ENCODE measurements at places on chromosomes 1 and 21.

DNA sequence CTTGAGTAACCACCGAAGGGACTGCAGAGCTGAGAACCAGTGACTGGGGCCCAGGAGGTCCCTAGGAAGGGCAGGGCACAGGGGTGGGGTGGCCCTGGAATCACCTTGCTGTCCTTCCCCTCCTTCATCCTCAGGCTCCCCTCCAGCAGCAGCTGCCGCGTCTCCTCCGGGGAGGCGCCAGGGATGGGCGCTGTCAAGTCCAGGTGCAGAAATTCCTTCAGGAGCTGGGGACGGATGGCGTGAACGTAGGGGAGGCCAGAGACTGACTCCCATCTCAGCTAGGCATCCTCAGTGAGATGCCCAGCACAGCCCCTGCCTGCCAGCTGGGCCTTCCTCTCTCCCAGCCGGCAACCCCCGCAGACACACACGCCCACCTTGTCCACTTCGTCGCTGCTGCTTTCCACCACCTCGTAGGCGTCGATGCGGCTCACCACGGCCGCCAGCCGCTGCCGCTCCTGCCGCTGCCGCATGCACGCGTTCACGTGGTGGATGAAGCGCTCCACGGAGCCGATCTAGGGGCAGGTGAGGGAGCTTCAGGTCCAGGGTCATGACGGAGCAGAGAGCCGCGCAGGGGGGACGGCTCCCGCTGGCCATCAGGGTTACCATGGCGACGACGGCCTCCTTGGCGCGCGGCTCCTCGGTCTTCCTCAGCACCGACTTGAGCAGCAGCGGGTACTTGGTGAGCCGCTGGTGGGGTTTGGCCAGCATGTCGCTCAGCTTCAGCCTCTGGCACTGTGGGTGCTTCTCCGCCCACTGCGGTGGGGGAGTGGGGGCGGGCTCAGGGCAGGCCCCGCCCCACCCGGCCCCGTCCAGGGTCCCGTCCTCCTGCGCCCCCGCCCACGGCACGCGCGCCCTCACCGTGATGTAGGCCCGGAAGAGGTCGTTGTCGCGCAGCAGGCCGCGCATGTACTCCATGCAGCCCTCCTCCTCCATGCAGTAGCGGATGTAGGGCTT lies 4.4 kb upstream of the TNFRSF25 start:
- no peak for DNase-seq

DNA sequence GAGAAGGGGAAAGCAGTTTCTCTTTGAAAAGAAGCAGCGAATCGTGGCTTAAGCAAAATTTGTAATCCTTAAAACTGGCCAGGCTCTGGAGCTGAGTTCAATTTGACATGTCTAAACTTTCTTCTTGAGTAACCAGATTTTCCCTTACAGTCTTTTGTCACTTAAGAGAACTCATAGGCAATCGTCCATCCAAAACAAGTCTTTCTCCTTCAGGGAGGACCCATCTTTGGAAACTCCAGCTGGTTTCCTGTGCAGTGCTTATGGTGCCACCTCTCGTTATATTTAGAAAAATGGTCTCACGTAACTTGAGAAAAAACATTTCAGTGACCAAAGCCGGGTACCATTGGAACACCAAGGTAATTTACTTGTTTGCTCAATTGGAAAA lies 1.8 kb upstream of the PTTG1IP start:
- DNase-seq = no peak

DNA sequence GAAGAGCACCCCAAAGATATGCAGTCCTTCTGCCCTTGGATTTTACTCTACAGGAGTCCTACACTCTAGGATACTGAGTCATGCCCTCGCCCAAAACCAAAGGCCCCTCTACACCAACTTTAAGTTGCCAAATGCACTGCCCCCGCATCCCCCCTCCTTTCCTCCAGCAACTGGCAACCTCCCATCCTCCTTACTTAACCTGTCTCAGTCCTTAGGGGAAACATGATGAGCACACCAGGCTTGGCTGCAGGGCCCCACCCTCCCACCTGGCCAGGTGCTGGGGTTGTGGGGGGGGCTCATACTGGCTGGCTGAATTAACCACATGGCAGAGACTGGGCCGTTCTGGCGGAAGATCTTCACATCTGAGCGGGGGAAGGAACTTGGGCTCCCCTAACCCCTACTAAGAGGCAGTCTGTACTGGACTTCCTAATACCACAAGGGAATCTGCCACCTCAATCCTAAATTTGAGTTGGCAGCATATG lies 1.2 kb downstream of the HDGF start:
- no peak for DNase-seq

DNA sequence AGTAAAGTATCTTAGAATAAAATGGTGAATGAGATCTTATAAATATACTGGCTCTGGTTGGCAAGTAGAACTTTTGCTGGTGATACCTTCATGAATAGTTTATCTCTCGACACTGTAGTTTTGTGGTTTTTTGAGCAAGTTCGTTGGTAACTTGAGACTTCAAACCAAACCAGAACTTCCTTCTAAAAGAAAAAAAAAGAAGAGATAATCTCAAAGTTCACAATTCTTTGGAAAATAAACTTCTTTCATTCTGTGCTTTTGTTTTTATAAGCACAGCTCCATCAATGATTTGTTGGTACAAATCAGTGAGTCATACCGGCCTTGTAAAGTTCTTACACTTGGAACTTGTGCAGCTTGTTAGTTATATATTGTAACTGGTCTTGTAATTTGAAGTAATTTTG lies 2.3 kb downstream of the HIPK1 start:
- peak; percentile 15 for DNase-seq

- no peak for DNase-seq
Observed at GRCh38 chr1:74496669-74497068, 15.7 kb downstream of the LRRC53 start.

- no peak for DNase-seq
Observed at GRCh38 chr1:14190508-14190907, 408.0 kb upstream of the KAZN start.

DNA sequence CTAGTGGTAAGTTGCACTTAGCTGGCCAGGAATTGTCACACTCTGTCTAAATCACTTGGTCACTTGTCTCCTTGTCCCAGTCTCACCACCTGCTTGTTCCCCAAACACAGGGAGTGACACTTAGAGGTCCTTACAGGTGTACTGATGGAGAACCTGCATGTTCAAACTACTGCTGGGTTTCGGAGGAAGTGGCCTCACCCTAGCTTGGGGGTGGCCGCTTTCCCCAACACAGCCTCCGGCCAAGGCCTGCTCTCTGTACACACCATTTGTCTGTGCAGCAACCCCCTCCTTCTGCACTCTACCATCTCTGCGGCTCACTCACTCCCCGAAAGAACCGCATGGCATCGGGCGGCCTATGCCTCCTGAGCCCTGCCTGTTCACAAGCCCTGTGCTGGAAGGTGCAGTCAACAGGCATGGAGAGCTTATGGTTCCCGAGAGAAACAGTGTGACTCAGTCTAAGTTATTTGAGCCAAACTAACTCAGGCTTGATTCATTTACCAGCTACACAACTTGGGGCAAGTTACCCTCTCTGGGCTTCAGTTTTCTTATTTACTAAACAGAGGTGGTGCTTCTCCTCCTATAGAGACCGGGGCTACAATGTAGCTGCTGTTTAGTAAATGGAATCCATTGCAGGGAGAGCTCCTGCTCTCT lies 10.5 kb upstream of the SPRR4 start:
- no peak for DNase-seq

DNA sequence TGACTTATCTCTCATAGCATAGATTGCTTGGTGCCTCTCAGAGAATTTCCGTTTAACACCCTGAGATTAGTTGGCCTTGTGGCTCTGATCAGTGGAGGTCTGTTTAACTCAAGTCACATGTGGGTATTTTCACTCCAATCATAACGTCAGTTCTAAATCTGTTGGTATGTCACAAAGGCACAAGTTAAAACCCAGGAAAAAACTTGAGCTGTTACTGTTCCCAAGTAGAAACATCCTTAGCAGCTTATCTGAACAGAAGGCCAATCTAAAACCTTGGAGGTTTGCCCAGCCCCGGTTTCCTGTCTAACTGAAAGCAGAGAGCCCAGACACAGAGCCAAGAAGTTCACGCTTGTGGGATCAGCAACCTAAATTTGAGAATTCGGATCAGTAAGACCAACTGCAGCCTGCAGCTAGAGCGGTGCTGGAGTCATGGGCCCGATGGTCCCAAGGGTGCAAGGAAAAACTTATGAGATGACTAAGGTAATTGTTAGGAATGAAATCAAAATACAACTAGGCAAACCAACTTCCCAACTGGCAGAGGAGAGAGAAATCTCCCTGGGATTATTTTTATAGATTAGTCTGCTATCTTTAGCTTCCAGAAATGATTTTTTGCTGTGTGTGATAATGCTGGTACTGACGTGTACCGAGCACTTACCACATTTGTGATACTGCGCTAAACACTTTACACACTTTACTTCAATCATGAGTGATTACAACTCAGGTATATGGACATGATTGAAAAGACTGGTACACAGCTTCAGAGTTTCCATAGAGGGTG lies 90.2 kb upstream of the C1orf21 start:
- DNase-seq = peak; percentile 85

DNA sequence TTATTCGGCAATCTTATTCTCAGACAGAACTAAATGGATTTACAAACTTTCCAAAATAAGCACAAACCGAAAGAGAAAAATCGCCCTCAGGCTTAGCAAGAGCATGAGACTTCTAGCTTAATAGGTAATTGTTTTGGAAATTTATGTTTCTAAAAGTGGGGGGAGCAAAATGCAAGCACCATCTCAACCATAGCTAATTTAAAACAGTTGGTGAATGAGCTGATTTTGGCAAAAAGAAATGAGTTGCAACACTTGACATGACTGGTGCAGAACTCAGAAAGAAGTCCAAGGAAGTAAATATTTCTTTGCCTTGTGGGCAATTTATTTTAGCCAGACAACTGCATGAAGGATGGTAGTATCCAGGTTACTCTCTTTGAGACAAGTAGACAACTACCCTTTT lies 71.5 kb upstream of the PTGFR start:
- peak; percentile 93 for DNase-seq

DNA sequence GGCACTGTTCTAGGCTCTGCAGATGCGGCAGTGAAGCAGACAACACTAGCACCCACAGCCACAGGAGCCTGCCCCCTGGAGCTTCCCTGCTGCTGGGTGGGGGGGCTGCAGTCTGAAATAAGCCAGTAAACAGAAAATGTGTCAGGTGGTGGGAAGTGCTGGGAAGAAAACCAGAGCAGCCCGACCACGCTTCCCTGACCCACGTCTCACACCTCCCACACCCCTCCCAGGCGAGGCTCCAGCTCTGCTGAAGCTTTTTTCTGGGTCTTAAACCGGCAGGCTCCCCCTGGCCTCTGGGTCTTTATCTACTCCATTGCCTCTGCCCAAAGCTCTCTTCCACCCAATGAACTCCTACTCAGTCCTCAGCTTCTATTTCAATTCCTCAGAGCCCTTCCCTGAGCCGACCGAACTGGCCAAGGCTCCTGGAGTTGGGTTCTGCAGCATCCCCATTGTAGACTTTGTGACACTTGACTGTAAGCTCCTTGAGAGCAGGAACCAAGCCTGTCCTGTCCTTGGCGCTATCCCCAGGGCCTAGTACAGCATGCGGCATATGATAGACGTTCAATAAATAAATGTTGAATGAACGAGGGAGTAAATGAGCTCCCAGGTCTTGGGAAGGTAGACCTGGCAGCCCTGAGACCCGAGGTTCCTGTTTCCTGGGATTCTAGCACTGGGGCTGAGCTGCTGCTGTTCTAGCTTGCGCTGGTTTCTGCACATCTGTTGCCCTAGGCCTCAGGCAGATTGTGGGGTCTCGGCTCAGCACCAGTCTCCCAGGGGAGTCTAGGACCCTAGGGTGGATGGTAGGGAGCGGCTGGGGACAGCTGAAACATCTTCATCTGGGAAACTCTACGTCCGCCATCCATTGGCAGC lies 18.4 kb downstream of the MIIP start:
- DNase-seq = no peak

DNA sequence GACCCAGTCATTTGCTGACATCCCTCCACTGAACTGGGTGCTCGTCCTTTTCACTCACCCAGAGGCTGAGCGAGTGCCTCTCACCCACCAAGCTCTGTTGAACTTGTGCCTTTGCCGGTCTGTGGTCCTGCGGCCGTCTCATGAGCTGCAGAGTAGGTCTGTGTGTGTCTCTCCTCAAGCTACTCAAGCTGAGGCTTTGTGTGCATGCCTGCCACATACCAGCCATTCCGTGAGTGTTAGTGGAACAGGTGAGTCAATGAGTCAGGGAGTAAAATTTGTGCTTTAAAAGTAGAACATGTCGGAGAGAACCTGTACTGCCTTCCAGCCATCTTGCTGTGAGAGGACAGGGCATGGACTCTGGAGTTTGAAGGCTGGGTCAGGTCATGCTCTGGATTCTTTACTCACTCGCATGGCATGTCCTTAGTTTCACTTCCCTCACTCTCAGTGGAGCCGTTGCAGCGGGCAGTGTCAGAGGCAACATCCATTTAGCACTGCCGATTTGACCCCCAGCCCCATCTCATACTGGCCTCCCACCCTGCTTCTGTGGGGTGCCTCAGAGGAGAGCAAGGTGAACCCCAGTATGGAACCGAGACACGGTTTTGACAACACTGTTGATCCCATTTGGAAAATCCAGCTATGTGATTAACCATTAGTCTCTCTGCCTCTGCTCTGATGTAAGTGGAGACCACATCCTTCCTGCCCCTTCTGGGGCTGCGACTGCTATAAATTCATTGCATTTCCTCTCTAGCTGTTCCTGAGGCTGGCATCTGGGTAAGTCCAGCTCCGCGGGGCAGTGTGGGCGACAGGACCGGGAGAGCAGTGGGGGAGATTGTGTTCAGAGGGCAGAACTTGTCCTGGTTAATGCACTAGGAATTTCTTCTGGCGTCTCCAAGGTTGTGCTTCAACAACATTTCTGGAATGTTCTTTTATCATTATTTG lies at the start of gene NLRP3:
Gene NLRP3 (plus strand): TSS at position 751 of the 939 bp plus-strand sequence. CDS start 2,628 bp downstream, outside the sequence.
- DNase-seq = no peak

DNA sequence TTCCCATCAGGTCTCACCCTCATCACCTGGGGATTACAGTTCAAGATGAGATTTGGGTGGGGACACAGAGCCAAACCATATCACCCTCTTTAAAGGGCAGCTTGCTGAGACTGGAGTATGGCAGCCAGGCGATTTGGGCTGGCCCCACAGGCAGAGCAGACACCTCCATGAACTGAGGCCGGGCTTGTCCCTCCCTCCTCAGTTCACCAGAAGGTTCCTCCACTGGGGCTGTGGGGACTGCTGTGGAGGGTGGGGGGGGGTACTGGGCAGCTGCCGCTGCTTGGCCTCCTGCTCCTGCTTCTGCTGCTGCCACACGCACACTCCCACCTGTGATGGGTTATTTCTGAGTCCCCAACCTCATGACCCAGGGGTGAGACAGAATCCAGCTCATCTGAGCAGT lies 53.9 kb upstream of the PDE9A start:
- no peak for DNase-seq

DNA sequence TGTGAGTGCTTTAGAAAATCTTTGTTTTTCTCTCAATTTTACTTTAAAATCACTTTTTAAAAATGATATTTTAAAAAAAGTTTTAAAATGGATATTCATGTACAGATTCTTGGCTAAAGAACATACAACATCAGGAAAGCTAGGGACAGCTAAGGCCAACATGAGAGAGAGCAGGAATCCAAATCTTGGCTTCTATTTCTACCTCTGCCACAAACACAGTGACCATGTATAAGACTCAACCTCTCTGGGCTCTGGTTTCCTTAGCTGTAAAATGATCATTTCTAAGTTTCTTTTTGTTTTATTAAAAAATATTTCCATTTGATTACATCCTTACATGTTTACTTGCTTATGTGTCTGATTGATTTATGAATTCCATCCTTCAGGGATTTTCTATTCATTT lies 1.2 kb downstream of the VCAM1 start:
- no peak for DNase-seq

All from GM04503 (cell line).